ENCODE measurements at places on chromosomes 2 and 18. TPM values are rescaled to one million over a fixed set of nuclear protein-coding genes. Genes with fewer than 3 reads are reported as not detected.

The KCNG3 gene
- total RNA-seq = not detected

The BMPR2 gene
- 13.8 TPM for total RNA-seq

The EFEMP1 gene
- 37.8 TPM for total RNA-seq

The MSTN gene
- 13.5 TPM for total RNA-seq

The SERPINB5 gene
- total RNA-seq = not detected

The GPAT2 gene
- 3.0 TPM for total RNA-seq

The CRYGC gene
- not detected for total RNA-seq

The SDC1 gene
- 26.1 TPM for total RNA-seq

The PRR30 gene
- total RNA-seq = not detected

The SCTR gene
- total RNA-seq = not detected

The TNFRSF11A gene
- not detected for total RNA-seq

The CASP8 gene
- 15.6 TPM for total RNA-seq

The PSD4 gene
- 4.6 TPM for total RNA-seq

The HOXD8 gene
- 11.8 TPM for total RNA-seq

The IWS1 gene
- 21.6 TPM for total RNA-seq

The SNTG2 gene
- total RNA-seq = not detected

The FNDC4 gene
- 31.9 TPM for total RNA-seq

The MARCO gene
- not detected for total RNA-seq

The DAPL1 gene
- total RNA-seq = not detected

The CHRND gene
- not detected for total RNA-seq

The ANO7 gene
- total RNA-seq = not detected

The REEP1 gene
- total RNA-seq = not detected

The ICA1L gene
- 2.8 TPM for total RNA-seq

The FTCDNL1 gene
- 0.18 TPM for total RNA-seq

The CTNNA2 gene
- not detected for total RNA-seq

The PARD3B gene
- 6.0 TPM for total RNA-seq

The FAM237A gene
- not detected for total RNA-seq

The RAB6C gene
- not detected for total RNA-seq

The NT5C1B gene
- total RNA-seq = not detected

The KLHL30 gene
- total RNA-seq = not detected

The ZAP70 gene
- total RNA-seq = not detected

The KIF1A gene
- total RNA-seq = not detected

The L3MBTL4 gene
- total RNA-seq = not detected

The CDH20 gene
- total RNA-seq = 0.35 TPM

The CXCR4 gene
- not detected for total RNA-seq

The FAM117B gene
- 7.8 TPM for total RNA-seq

The PAIP2B gene
- 0.86 TPM for total RNA-seq

The ADNP2 gene
- 16.7 TPM for total RNA-seq

The RSAD2 gene
- not detected for total RNA-seq

The TUBA4A gene
- 11.3 TPM for total RNA-seq

The POTEJ gene
- total RNA-seq = not detected

The NEB gene
- total RNA-seq = not detected

The RIT2 gene
- not detected for total RNA-seq

The DGKD gene
- 4.8 TPM for total RNA-seq

The NAT8 gene
- total RNA-seq = not detected

The RBM43 gene
- total RNA-seq = 5.2 TPM

The TMEFF2 gene
- not detected for total RNA-seq

The ATP6V1B1 gene
- total RNA-seq = under 0.01 TPM

The CHRNA1 gene
- not detected for total RNA-seq

The GPR45 gene
- not detected for total RNA-seq

The GRP gene
- total RNA-seq = not detected

Measured in myometrial cell (primary cell).